ENCODE measurements at places on chromosomes 2 and 18.

DNA sequence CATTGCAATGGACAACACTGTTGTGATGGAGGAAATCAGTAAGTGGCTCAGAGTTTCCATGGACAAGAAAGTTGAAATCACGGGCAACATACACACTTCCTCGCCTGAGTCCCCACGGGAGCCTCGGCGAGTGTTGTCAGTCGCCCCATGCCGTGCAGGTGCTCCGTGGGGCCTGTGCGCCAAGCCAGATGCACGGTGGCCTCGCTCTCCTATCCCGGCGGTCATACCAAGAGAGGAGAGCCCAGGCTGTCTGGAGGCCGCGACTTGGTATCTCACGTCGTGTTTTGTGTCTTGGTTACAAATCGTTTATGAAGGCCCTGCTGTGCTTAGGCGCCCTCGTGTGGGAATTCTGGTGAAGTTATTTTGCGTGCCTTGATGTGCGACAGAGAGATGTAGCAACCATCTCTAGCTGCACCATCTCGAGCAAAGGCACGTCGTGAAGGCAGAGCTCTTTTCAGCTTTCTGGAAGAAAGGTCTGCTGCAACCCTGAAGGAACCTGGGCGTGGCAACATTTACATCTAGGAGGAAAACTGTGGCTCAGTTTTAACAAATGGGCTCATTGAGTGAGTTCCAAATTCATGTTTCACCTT lies 21.8 kb downstream of the ATG4B start:
- ATAC-seq, result peak; percentile 54

DNA sequence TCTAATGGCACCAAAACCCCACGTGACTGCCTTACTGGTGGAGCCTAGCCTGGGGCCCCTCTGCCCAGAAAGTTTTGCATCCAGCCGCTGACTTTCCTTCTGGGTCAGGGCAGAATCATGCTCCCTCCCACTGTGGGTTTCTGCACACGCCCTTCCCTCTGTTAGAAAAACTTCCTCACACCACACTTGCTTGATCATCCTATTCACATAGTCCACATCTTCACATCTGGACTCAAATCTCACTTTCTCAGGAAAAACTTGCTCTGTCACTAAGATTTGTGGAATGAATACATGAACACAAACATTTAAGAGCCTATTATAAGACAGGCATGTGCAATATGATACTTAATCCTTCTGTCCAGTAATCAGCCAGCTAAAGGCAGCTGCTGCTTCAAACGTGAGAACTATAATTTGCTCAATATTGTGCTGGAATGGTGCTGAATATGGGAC lies 274.7 kb downstream of the RND3 start:
- ATAC-seq, result no peak

GRCh38 chr18:3720818-3721545 lies 271.0 kb downstream of the TGIF1 start:
- ATAC-seq, result no peak

DNA sequence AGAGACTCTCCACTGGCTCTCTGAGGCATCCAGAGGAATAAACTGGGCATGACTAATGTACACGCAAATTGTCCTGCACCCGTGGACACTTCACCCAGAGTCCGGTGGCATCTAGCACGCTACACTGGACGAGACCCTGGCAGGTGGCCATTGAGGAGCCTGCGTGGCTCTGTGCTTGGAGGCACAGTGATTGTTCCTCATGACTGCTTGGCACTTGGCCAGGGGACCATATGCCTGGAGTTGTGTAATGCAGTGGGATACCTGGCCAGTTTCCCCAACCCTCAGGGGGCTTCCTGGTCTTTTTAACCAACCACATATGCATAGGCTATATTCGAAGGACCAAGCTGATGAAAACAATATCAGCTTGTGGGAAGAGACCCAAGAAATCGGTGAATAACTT lies 66.6 kb downstream of the MTCL1 start:
- no peak for ATAC-seq

- ATAC-seq, result peak; percentile 33
Observed at GRCh38 chr2:14428056-14428455, 204.5 kb upstream of the LRATD1 start.

- no peak for ATAC-seq
Observed at GRCh38 chr18:61609131-61609530, 275.9 kb downstream of the CDH20 start.

- peak; percentile 67 for ATAC-seq
Observed at GRCh38 chr2:224449212-224450147, 47.6 kb upstream of the FAM124B start.

- no peak for ATAC-seq
Observed at GRCh38 chr18:28074076-28074475, 102.9 kb downstream of the CDH2 start.

DNA sequence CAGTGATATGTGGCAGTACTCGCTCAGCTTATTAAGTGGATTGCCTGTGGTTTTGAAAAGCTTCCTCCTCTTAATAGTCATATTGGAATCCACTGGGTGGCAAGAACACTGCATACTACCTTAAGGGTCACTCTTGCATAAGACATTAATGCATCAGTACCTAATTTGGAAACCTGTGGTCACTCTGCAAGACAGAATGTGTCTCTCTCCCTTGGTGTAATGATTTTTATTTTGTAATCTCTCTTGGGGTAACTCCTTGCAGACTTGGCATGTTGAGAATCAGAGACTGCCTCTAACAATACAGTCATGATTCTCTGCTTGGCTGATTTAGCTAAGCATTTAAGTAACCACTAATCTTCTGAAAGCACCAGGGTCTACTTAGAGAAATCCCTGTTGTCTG lies 33.0 kb upstream of the IER3IP1 start:
- ATAC-seq, result no peak

DNA sequence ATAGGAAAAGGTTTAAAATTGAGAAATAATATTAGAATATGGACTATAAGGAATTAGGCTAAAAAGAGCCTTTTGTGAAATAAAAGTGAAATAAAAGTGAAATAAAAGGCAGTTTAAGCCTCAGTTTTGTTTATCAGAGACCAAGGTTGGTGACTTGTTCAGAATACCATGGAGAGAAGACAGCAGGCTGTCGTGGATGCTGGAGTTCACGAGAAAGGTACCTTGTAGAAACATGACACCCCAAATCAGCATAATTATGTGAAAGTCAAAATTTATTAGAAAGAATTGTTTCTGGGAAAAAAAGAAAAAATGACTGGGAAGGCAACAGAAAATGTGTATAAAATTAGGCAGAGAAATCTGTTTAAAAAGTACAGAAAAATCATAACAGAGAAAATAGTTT lies 46.5 kb upstream of the SPAG16 start:
- no peak for ATAC-seq

GRCh38 chr2:207901401-207901800 lies 123.9 kb downstream of the PLEKHM3 start:
- ATAC-seq, result no peak

DNA sequence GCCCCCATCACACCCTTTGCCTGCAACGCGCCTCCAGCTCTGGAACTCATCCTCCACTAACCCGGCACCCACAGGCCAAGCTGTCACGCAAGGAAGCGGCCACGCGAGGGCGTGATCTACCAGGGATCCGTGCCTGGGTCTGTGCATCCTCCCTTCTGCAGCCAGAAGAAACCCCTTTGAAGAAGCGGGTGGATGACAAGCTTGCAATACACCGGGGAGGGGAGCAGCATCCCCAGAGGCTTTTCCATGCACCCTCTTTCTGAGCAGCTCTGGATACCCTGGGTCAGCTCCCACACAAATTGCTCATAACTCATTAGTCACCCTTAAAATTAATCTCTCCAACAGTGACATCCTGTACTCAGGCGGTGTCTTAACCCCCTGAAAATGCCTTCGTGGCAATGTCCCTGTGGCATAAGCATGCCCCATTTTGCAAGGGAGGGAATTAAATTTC lies 47.6 kb downstream of the PDCL3 start:
- ATAC-seq, result peak; percentile 75

DNA sequence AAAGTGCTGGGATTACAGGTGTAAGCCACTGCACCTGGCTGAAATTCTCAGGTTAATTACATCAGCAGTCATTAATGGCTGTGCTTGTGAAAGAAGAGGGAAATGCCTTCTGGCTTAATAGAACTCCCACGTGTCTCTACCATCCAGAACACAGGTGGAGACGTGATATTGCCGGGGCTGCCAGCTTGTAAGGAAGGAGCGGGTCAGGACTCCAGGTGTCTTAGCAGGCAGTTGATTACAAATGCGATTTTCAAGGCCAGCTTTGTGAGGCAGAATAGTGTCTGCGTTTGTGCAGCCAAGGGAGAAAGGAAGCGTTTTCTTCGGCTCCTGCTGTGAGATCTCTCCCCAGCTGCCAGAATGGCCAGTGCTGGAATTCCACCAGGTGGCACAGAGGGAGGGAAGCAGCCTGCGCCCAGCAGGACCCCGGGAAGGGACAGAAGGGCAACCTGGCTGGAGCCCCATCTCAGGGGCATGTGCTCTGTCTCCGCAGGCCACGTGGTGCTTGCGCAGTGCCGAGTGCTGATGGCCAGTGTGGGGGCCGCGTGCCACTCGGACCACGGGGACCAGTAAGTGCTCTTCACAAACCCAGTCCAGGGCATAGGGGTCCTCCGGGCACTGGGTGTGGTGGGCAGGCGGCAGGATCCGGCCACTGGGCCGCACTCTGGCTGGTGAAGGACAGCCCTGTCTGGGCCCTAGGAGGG lies 3.7 kb upstream of the ESPNL start:
- ATAC-seq, result no peak

DNA sequence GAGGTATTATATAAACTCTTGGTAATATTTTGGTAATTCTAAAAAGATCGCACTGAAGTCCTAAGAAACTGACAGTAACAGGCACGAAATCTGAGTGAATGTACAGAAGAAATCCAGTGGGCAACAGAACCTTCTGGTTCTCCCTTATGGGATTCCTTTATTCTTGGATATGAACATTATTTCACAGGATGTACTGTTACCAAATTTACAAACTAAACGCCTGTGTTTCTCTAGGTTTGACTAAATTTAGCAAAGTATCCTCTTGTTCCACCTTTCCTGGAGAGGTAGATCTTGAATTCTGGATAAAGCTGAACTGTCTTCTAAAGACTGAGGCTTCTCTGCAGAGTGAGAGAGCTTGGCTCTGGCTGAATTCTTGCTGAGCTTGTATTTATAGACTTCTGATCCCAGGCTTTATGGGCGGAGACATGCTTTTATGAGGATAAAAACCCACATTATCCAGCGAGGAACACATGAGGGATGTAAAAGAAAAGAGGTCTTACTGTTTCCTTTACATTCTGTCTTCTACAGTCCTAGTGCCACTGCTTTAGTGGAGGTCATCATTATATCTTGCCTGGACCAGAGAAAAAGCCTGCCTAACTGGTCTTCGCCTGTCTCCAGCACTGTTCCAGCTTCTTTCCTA lies 220.8 kb downstream of the CDH2 start:
- ATAC-seq, result no peak

DNA sequence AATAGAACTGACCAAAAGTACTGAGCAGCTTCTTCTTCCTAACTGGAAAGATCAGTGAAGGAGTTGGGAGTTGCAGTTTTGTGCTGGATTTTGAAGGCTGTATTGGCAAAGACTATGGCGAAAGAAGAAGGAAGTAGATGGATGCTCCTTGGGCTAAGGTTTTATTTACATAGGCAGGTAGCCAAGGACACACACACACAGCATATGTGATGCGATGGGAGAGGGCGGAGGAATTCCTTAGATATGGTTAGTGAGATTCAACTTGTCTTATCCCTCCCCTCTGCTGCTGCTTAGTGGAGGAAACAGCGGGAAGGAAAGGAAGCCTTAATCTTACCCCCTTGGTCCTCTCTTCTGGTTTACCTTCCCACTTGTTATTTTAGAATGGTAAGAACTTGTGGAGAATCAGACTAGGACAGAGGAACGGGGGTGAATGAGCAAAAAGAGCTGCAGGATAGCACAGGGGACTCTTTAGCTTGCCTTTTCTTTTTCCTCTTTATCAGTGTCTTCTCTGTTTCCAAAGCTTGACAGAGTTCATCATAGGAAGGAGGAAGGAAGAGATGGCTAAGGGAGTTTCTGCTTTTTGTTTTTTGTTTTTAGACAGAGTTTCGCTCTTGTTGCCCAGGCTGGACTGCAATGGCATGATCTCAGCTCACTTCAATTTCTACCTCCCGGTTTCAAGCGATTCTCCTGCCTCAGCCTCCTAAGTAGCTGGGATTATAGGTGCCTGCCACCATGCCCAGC lies 87.9 kb downstream of the OSBPL6 start:
- peak; percentile 81 for ATAC-seq

- ATAC-seq, result no peak
Observed at GRCh38 chr2:105640246-105640645, 104.5 kb upstream of the NCK2 start.

GRCh38 chr2:54432251-54433015 lies 23.7 kb upstream of the SPTBN1 start:
- no peak for ATAC-seq

- no peak for ATAC-seq
Observed at GRCh38 chr2:59888015-59888414, 665.4 kb downstream of the BCL11A start.

DNA sequence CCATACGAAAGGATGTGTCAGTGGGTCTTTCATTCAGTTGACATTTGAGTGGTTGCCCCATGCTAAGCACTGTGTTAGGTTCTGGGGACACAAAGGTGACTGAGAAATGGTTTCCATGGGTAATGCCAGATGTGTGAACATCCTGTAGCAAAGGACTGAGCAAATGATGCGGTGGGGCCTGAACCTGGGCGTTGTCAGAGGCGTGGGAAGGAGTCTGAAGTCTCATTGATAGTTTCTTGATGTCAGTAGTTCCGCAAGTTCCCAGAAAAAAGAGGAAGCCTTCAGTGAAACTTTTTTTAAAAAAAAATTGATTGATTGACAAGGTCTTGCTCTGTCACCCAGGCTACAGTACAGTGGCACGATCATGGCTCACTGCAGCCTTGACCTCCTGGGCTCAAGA lies 56.9 kb downstream of the LIMS1 start:
- ATAC-seq, result no peak

GRCh38 chr18:55858661-55859515 lies 270.9 kb upstream of the TCF4 start:
- ATAC-seq, result no peak

DNA sequence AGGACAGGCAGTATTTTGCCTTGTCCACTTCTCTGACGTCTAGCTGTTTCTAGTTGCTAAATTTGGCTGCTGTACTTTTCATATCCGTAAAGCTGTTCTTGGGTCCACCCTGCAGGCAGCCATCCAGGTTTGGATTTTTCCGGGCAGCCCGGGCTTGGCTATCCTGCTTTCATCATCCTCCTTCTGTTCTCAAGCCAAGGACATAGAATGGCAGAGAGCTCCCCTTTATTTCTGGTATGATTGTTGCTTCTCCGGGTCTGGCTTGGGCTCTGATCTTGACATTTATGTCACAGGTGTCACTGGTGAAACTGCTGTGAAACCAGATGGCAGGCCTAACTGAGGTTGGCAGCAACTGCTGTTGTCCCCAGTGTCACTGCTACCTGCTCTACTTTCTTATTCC lies 35.5 kb downstream of the SCN2A start:
- ATAC-seq, result no peak

GRCh38 chr2:54613386-54613785 lies 110.1 kb upstream of the EML6 start:
- ATAC-seq, result no peak
